Femur (tissue), 1 donor: ENCODE measurements at places on chromosomes 12 and 14.

- peak; percentile 20 for DNase-seq
These were observed 3.5 kb upstream of the HOXC6 start for GRCh38 chr12:54024581-54025305.

- DNase-seq, result no peak
These were observed 3.6 kb upstream of the KRT5 start for GRCh38 chr12:52523824-52524223.

DNA sequence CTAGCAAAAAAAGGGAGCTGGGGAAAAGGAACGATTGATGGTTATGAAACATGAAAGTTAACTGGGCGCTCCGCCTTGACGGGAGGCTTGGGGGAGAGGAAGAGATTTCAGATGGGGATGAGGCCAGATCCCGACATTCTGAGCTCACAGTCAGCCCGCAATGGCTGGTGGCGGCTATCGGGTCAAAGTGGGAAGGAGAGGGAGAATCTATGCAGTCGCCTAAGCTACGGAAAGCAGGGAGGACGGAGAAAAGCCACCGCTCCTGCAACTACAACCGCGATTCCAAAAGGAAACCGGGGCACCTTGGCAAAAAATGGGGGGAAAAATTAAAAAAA is 502 bp downstream of the MPHOSPH9 start:
- DNase-seq, result no peak

DNA sequence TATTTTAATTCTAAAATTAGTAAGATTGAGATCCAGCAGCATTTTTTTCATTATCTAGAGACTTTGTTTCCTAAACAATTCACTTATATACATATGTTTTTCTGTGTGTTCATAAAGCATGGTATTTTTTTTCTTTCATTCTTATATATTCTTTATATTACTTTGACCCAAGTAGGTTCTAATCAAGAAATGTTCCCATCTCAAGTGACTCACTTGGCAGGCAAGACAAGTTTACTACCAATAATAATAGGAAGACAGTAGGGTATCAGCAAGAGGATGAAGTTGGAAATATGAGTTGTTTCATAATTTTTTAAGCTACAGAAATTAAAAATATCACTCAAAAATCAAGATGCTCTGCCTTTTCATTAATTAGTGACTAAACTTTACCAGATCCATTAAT is 613.4 kb upstream of the ATP2B1 start:
- DNase-seq, result no peak

- no peak for DNase-seq
These were observed 30.8 kb upstream of the RIN3 start for GRCh38 chr14:92482621-92483319.

DNA sequence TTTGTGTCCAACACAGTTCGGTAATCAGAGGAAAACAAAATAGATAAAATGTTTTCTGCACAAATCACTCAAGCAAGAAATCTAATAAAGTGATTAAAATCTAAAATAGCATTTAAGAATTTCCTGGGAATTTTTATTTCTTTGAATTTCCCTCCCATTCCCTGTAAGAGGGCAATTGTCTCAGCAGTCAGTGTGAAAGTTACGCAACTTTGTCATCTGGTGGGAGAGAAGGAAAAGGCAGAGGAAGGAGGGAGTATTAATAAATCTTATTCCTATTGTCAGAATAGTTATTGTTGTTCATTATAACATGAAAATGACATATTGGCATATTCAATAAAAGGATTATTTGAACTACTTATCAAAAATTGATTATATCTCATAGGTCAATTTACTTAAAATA is 464.9 kb downstream of the PRKD1 start:
- no peak for DNase-seq

DNA sequence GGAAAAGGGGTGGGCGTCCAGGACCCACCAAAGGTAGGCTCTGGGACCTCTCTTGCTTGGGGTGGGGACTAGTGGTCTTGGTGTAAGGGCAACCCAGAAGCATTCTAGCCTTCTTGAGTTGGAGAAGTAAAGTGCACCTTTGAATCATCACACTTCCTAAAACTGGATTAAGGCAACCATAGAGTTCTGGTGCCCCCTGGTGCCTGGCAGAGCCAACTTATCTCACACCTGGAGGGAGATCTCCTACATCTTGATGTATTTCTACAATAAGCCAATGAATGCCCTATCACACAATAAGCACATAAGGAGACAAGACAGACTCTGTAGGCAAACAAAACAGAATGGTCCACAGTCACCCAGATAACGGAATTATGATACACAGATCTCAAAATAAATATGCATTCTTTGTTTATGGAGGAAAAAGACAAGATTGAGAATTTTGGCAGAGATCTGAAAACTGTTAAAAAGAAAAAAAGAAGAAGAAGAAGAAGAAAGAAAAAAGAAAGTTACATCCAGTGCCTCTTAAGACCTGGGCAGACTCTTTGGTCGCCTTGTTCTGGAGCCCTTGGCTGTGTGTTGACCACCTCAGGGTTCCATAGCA is 95.9 kb upstream of the PPP2R5C start:
- DNase-seq, result peak; percentile 55

DNA sequence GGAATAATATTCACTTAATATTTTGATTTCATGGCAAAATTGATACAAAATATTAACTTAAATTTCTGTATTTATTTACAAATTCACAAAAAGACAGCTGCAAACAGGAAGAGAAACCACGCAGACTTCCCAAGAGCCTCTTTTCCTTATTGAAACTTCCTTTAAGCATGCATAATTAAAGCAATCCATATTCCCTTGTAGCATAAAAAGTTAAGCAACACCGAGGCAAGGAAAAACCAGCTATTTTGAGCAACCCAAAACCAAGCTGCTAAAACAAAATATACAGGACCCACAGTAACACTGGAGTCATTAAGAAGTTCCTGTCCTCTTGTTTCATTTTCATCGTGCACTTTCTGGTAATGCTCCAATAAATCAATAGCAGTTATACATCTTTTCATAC is 58.0 kb downstream of the EEA1 start:
- no peak for DNase-seq
